ENCODE measurements at places on chromosomes 16 and 17. TPM values are rescaled to one million over a fixed set of nuclear protein-coding genes. Genes with fewer than 3 reads are reported as not detected.

The PRDM7 gene
- not detected for total RNA-seq

GRCh38 chr17:72572604-72573491, 452.0 kb downstream of the SOX9 start:
- no peak for DNase-seq

DNA sequence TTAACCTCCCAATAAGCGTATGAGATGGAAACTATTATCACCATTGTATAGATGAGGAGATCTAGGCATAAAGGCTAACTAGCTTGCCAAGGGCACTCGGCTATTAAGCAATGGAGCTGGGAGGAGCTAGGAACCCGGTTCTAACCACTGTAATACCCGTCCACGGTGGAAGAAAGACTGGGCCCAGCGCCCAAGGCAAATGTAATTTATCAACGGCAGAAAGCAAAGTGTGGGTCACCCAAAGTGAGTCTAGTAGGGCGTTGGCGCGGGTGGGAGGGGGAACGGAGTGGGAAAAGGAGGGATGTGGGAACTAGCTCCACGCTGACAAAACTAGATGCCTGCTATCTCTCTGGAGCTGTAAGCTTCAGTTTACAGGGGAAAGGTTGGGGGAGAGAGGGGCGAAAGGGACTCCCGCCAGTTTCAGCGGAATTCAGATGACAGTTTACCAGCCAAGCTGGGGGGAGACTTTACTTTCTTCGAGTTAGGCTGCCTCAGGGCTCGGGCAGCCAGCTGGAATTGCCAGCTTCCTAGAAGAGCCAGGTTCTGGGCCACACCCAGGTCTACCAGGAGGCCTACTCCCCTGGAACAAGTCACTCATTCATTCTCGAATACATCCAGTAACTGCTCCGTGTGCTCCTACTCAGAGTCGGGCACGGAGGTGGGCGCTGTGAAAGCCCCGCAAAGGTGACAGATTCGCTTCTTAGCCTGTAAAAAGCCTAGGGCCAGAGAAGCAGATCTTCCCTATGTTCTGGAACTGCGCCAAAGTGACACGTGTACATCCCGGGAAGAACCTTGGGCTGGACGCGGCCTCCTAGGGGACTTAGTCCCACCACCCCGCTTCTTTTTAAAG, 837 bp downstream of the LRRC59 start:
- peak; percentile 18 for DNase-seq

DNA sequence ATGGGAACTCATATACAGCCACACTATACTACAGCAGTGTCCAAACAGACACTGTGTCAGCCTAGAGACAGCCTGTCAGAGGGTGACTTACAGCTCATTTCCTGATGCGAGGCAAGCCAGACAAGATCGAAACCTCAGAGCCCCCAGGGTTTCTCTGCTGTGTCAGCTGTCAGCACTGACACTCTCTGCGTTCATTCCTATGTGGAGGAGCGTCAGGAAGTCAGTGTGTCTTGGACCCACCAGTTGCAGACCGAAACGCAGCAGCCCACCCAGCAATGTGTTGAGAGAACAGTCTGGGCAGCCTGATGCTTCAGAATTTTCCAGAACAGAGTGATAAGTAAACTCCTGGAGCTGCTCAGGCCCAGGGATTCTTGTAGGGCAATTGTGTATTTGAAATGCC, 20.6 kb upstream of the MAPT start:
- DNase-seq: no peak

The MAP3K3 gene
- 85.3 TPM for total RNA-seq

DNA sequence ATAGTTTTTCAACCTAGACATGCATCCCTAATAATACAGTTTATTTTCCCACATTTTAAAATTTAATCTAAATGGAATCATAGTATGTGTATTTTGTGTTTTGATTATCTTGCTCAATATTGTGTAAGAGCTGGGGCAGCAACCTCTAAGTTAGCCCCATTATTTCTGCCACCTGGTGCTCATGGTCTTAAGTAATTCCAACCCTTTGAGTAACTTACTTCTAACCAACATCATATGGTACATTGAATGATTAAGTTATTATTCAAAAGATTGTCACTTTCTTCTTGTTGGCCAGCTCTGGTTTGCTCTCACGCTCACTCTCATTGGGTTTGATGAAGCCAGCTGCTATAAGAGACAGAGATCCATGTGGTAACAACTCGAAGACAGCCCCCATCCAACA, 3.9 kb upstream of the KRTAP4-3 start:
- DNase-seq: no peak

The COX6A2 gene
- total RNA-seq: not detected

DNA sequence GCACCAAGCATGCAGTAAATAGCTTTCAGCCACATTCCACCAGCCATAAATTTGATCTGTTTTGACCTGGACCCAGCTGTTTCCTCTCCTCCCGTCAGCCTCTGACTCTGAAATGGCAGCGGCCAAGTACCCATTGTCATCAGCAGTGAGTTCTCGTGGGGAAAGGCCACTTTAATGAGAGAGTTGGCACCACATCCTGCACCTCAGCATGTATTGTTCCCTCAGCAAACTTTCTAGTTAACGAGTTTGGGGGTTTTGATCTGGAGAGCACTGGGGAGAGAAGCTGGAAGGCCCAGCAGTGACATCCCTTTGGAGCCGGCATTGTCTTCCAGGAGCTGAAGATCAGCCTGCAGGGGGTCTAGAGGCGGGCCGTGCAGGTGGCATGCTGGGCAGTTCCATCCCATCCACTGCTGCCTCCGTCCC, 84.9 kb downstream of the RPA1 start:
- no peak for DNase-seq

GRCh38 chr16:4868026-4868425, 20.7 kb downstream of the UBN1 start:
- DNase-seq: no peak

DNA sequence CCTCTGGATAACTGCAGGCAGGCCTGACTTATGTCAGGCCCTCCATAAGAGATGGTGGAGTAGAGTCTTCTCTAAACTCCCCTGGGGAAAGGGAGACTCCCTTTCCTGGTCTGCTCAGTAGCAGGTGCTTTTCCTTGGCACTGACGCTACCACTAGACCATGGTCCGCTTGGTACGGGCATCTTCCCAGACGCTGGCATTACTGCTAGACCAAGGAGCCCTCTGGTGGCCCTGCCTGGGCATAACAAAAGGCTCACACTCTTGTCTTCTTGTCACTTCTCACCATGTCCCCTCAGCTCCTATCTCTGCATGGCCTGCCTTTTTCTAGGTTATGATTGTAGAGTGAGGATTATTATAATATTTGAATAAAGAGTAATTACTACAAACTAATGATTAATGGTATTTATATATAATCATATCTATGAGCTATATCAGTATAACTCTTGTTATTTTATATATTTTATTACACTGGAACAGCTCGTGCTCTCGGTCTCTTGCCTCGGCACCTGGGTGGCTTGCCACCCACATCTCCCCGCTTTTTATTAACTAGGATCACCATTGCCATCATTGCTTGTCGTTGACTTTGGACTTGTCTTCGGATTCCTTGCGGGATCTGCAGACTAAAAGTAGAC, 59.8 kb upstream of the ARL4D start:
- no peak for DNase-seq

DNA sequence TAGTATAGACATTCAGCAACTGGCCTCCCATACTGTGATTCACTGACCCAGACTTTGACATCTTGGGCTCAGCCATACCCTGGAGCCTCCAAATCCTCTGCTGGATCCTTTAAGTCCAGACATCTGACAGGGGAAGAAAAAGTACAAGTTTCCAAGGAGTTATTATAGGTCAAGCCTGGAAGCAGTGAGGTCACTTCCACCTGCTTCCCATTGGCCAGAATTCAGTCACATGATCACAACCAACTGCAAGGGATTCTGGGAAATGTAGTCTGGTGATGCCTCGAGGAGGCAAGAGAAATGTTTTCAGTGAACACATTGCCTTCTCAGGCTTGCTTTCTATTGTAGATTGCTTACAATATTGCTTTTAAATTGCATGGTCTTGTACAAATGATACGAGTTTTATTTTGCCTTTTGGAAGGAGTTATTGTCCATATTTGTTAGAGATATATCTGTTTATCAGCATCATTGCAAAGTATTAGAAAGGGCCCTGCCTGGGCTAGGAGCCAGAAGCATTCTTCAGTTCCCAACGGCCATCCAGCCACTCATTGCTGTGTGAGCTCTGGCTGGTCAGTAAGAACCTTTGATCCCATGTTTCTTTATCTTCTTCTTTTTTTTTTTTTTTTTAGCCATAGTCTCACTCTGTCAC, 696.9 kb downstream of the WWOX start:
- no peak for DNase-seq

DNA sequence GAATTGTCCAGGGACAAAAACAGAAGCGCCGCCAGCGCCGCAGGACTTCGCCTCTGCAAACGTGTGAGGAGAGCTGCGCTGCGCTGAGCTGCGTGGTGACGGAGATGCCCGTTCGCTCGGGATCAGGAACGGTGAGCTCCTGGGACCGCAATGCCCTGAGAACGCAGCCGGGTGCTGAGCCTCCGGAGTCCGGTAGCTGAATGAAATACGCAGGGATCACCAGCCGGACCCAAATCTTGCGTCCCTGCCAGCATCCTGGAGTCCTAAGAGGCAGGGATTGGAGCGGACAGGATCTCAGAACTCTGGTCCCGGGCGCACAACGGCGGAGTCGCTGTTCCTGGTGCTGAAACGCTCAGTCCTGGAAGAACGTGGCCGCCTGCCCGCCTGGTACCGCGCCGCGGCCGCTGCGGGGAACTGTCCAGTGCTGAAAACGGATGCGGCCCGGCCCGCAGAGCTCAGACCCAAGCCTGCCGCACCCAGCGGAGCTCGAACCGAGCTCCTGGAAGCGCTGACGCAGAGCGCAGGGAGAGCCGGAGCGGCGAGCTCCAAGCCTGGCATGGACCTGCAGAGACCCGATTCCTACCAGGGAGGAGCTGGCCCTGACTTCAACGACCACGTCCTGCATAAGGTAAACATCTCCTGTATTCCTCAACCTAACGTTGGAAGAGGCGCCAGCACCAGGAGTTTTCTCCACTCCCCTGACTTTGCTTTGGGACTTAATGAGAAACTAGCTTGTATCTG, 41.5 kb downstream of the CD300LF start:
- no peak for DNase-seq

GRCh38 chr16:72099377-72099818, 5.8 kb downstream of the DHX38 start:
- DNase-seq: no peak

DNA sequence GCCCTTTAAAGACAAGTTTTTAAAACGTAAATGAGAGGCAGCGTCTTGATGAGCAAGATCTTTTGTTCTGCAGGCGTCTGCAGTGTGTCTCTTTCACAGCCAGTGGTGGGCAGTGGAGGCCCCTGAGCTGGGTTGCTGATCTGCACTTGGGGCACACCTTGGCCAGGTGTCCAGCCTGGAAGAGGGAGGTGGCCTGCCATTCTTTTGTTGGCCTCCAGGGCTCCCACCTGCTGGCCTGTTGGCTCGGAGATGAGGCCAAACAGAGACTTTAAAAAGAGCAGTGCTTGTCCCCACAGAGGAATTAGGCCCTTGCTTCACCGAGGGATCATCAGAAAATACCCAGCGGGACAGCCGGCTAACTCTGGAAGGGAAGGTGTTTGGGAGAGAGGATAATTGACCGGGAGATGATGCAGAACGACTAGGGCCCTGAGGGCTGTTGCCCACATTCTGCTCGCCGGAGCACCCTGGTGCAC, 145.9 kb upstream of the PLCG2 start:
- no peak for DNase-seq

The ACSM5 gene
- 0.78 TPM for total RNA-seq

DNA sequence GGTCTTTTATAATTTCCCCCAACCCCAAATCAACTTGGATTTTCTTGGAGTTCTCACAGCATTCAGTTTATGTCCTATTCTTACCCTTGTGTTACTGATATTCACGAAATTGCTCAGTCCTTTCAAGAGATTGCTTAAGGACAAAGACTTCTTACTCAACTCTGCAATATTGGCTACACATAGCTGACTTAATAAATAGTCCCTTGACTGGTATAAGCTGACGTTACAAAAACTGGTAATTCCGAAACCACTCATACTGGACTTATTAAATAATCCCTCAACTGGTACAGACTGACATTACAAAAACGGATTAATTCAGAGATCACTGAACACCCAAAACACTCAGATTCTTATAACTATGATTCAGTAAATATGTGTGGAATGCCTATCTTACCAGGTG, 860 bp downstream of the TIGD7 start:
- DNase-seq: no peak

DNA sequence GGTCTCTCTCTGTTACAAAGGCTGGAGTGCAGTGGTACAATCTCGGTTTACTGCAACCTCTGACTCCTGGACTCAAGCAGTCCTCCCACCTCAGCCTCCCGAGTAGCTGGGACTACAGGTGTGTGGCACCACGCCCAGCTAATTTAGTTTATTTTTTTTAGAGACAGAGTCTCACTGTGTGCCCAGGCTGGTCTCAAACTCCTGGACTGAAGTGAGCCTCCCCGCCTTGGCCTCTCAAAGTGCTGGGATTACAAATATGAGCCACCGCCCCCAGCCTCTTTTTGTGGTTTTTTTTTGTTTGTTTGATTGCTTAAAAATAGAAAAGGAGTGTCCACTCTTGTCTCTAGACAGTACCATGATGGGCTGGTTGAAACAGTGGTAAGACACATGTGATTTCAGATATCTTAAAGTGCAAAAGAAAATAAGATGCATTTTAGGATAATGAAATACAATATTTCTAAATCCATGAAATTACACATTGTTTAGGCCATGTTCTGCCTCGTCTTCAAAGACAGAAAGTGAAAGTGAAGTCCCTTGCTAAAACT, 27.4 kb downstream of the KIAA0513 start:
- DNase-seq: no peak

DNA sequence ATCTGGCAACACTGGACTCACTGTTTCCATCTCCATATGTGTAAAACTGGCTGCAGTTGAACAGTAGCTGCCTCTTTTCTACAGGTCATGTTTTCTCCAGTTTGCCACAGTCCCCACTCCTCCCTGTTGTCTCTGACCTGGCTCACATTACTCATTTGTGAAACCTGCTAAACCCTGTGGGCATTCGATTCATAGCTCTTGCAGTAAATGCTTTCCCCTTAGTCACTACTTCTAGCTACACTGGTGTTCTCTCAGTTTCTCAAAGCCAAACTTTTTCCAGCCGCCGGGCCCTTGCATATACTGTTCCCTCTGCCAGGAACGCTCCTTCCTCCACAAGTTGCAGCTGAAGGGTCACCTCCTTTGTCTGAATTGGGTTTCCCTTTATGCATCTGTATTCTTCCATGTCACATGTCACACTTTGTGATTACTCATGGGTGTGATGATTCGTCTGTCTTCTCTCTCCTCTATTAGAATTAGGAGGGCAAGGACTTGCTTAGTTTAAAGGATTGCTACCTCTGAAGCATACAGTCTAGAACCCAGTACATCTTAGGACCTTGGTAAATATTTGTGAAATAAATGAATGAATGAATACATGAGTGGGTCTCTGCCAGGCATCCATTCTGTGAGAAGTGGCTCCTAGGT, 15.0 kb upstream of the MT4 start:
- no peak for DNase-seq

- no peak for DNase-seq
Observed at GRCh38 chr17:47851764-47852112, 775 bp upstream of the SP6 start.

GRCh38 chr17:58121925-58122324, 26.3 kb upstream of the OR4D1 start:
- DNase-seq: no peak

GRCh38 chr17:72863526-72864211, 228.8 kb downstream of the SLC39A11 start:
- no peak for DNase-seq

GRCh38 chr16:73108195-73108963, 60.5 kb upstream of the ZFHX3 start:
- DNase-seq: no peak

All from thoracic aorta (tissue), 2 donors.